ENCODE measurements at places on chromosomes 3 and 15. TPM values are rescaled to one million over a fixed set of nuclear protein-coding genes. Genes with fewer than 3 reads are reported as not detected.

- H3K4me3 ChIP-seq: no peak overlapping the region
- peak overlapping the region; percentile 26 for H3K27ac ChIP-seq
- peaks cover 40% of the 10 kb centered on the region for H3K36me3 ChIP-seq
- no peaks in the 10 kb centered on the region for H3K27me3 ChIP-seq
Measured at GRCh38 chr3:66386925-66387650, 113.7 kb downstream of the LRIG1 start.

Gene SYNPR
- not detected for total RNA-seq

Gene PLSCR4
- total RNA-seq: 148 TPM

Gene MEX3B
- total RNA-seq: 5.6 TPM

DNA sequence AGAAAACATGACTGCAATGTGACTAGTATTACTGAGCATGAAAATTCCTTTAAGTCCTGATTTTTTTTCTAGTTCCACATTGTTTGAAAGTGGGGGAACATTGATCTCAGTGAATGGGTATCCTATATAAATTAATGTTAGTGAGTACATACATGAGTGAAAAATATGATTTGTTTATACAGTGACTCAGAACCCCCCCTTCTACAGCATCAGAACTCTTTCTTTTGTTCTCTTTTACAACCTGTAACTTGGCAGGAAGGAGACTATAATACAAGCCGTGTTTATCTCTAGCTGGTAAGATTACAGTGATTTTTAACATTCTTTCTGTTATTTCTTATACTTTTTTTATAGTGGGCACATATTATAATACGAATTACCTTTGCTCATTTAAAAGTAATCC lies 384.7 kb downstream of the PDCD6IP start:
- H3K36me3 ChIP-seq: no peaks in the 10 kb centered on the region
- DNase-seq: no peak
- no peaks in the 10 kb centered on the region for H3K27me3 ChIP-seq
- no peak overlapping the region for H3K4me3 ChIP-seq
- H3K27ac ChIP-seq: no peak overlapping the region

DNA sequence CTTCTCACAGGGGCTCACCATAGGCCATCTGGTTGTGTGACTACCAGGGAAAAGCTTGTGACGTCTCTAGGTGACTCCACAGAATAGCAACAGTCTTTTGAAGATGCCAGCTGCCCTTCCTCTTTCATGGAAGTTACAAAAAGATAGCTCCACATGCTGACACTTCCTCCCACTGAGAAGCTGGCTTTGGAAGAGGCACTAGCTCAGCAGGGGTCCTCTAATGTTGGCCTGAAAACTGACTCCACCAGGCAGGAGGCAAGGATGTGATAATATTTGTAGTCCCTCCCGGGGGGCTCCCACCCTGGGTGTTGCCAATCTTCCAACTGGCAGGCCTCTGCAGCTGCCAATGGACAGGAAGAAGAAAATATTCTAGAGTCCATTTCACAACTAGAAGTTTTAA lies 343.5 kb downstream of the NEK10 start:
- no peak overlapping the region for H3K27ac ChIP-seq
- no peak overlapping the region for H3K4me3 ChIP-seq
- no peak for DNase-seq

DNA sequence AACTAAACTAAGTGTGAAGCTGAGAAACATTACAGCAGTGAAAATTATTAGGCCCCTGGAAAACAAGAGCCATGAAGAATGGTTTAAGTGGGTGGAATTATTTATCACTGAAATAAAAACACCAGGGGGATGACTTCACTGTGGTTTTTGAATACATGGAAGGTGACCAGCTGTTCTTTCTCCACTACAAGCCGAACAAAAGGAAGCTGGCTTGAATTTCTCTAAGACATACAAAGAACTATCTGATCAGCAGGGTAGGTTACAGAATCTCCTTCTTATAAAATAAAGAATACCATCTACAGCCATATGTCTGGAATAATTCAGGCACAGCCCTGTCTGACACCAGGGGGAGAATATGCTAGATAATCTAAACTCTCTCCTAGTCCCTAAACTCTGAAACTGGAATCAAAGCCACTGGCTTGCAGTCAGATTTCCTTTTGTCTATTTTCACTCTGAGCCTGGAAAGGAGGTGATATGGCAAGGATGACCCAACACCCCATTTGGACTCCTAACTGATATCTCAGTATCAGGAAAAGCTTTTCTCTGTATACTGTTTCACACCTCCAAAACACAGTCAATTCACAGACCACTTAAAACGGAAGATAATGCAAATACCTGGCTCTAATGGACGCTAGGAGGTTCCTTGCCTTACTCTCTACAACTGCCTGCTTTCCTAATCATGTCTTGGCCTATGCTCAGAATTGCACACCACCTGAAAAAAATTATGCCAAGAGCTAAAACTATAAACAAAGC lies 31.2 kb downstream of the SPATA12 start:
- DNase-seq: no peak
- no peak overlapping the region for H3K4me3 ChIP-seq
- H3K27me3 ChIP-seq: no peaks in the 10 kb centered on the region
- H3K4me1 ChIP-seq: no peaks in the 10 kb centered on the region
- peaks cover 1% of the 10 kb centered on the region for H3K36me3 ChIP-seq

Gene SH2D7
- total RNA-seq: not detected

Gene RASL12
- 324 TPM for total RNA-seq

DNA sequence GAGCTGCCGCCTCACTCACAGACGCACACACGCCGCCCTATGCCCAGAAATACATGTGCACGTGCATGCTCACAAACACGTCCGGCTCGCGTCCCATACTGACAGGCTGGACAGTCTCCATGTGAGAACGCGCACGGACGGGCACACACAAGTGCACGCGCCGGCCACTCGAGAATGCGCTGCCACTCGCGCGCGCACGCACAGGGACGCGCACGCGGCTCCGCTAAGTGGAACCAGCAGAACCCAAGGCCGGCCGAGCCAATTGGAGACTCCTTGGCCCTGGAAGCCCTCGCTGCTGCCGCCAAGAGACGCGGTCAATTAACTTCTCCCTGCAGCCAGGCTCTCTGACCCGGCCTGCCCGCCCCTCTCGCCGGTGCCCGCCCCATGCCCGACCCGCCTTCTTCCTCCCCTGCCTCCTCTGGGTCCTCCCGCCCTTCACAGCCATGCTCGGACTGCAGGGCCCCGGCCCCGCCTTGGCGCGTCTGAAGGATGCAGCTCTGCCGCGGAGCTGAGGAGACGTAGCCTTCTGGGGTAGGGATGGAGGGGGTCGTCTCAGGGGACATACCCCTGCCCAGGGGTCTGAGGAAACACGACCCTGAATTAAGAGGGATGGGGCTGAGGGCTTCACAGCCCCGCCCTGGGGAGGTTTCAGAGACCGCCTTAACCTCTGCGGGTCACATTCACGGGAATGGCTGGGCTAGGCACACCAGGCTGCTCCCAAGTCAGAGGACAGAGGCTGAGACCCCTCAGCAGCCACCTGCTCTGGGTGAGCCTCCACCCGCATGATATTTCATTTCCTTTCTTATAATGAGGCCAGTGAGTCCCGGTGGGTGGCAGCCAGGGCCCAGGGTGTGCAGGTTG lies 15.0 kb downstream of the PTH1R start:
- DNase-seq: peak; percentile 71
- no peaks in the 10 kb centered on the region for H3K36me3 ChIP-seq
- H3K27ac ChIP-seq: no peak overlapping the region

- no peak overlapping the region for H3K4me3 ChIP-seq
- H3K27ac ChIP-seq: no peak overlapping the region
- no peak for DNase-seq
Measured at GRCh38 chr15:25793354-25794050, 69.6 kb downstream of the ATP10A start.

Gene TNFAIP8L3
- 33.3 TPM for total RNA-seq

Gene FANCD2OS
- not detected for total RNA-seq

- no peaks in the 10 kb centered on the region for H3K36me3 ChIP-seq
- no peak for DNase-seq
- no peaks in the 10 kb centered on the region for H3K27me3 ChIP-seq
- no peak overlapping the region for H3K4me3 ChIP-seq
- no peaks in the 10 kb centered on the region for H3K4me1 ChIP-seq
Measured at GRCh38 chr15:63422891-63423590, 41.4 kb upstream of the CA12 start.

- peak; percentile 11 for DNase-seq
- H3K36me3 ChIP-seq: no peaks in the 10 kb centered on the region
- H3K27me3 ChIP-seq: no peaks in the 10 kb centered on the region
- peaks cover 13% of the 10 kb centered on the region for H3K4me1 ChIP-seq
Measured at GRCh38 chr15:38868326-38869114, 303.9 kb upstream of the RASGRP1 start.

DNA sequence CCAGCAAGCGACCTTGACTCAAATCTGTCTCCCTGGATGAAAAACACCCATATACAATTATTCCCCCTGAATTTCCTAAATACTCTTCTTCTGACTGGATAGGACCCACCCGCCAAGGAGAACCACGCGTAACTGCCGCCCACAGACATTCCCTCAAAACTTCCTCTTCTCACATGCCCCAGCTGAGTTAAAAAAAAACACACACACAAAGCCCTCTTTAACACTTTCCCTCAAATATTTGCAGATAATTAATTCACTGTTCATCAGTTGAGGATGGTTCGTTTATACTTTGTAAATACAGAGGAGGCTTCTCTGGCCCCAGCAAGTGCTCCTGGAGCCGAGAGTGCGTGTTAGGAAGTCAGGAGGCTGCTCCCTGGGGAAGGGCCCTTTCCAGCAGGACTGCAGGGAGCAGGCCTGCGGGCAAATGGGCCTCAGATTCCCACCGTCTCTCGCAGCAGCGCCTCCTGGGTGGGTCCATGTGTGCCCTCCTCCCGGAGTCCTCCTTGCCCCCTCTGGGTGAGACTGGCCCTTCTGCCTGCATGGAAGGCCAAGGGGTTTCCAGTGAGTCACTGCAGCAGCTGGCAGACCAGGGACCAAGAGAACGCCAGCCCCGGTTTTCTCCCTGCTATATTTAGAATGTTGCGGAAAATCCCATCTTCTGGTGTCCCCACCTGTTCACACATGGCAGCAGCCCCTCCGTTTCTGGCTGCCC lies 46.8 kb downstream of the MGLL start:
- H3K27ac ChIP-seq: peak overlapping the region; percentile 70
- H3K4me1 ChIP-seq: peaks cover 55% of the 10 kb centered on the region
- no peak for DNase-seq
- no peaks in the 10 kb centered on the region for H3K36me3 ChIP-seq
- no peaks in the 10 kb centered on the region for H3K27me3 ChIP-seq

Gene NR2E3
- total RNA-seq: 0.92 TPM

DNA sequence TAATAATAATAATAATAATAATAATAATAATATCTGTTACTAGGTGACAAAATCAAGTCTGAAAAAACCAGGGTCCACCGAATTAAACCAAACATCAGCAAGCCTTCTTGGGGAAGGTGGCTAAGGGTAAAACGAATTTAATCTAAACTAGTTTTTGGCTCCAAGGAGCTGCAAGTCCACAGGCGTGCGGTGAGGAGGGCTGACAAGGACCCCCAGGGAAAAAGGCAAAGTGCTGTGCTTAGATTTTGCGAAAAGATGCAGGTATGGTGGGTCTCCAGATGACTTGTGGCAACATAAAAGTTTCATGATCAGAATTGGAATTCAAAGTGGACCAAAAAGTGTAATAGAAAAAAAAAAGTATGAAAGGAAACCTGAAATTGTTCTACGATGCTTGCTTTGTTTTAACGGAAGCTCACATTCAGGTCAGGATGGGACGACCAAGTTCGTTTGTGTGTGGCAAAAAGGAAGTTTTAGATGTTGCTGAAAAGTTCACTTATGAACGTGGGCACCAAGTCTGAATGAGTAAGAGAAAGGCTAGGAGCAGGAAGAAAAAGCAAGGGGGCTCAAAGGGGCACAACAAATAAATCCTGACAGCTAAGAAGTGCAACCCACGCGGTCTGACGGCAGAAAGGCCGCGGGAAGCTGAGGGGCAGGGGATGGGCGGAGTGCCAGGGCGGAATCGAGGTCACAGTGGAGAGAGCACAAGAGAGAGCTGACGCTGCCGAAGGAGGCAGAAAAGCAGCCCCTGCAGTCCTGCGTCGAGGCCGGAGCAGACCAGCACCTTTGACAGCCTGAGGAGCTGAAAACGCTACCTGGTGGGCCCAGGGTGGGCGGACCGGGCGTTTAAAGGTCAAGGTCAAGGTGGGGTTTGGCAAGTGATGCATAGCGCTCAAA lies 1.1 kb downstream of the WDR82 start:
- peak overlapping the region; percentile 96 for H3K4me3 ChIP-seq
- no peaks in the 10 kb centered on the region for H3K27me3 ChIP-seq
- peak overlapping the region; percentile 95 for H3K27ac ChIP-seq
- peaks cover 3% of the 10 kb centered on the region for H3K36me3 ChIP-seq
- H3K4me1 ChIP-seq: peaks cover 59% of the 10 kb centered on the region

Gene COL6A5
- total RNA-seq: not detected

DNA sequence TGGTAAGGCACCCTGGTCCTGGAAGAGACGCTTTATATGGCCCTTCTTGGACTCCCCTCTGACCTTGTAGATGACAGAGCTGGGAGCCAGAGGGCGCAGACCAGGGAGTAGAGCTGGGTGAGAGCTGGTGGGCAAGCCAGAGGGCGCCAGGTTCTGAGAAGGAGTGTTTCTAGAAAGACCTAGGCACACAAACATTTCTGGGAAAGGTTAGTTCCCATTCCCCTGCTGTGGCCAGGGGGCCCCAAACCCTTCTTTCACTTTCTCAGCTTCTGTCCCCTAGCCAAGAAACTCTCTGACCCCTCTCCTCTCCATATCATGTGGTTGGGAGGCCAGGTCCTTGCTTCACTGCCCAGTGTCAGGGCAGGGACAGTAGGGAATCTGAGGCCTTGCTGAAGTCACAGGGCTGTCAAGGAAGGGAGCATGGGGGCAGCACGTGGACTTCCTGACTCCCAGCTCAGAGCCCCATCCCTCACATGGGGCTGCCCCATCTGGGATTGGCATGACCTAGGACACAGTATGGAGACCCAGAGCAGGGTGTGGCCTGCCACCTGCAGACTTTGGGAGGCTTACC lies 3.6 kb downstream of the HEMK1 start:
- H3K27ac ChIP-seq: no peak overlapping the region
- H3K27me3 ChIP-seq: no peaks in the 10 kb centered on the region
- H3K36me3 ChIP-seq: peaks cover 9% of the 10 kb centered on the region
- H3K4me1 ChIP-seq: no peaks in the 10 kb centered on the region
- no peak for DNase-seq
- no peak overlapping the region for H3K4me3 ChIP-seq

Gene NME9
- total RNA-seq: not detected

Gene MNS1
- total RNA-seq: 2.3 TPM

Gene NCBP2
- 44.1 TPM for total RNA-seq

Gene OR5K2
- total RNA-seq: not detected

Gene DUOX1
- 0.56 TPM for total RNA-seq

- H3K4me1 ChIP-seq: peaks cover 34% of the 10 kb centered on the region
- no peaks in the 10 kb centered on the region for H3K36me3 ChIP-seq
- no peak overlapping the region for H3K4me3 ChIP-seq
Measured at GRCh38 chr3:134449277-134449676, 36.5 kb downstream of the ANAPC13 start.

Gene SPCS1
- 99.9 TPM for total RNA-seq

Gene CPLX3
- not detected for total RNA-seq

Gene SERF2
- total RNA-seq: 532 TPM

Gene TM4SF1
- total RNA-seq: 342 TPM

DNA sequence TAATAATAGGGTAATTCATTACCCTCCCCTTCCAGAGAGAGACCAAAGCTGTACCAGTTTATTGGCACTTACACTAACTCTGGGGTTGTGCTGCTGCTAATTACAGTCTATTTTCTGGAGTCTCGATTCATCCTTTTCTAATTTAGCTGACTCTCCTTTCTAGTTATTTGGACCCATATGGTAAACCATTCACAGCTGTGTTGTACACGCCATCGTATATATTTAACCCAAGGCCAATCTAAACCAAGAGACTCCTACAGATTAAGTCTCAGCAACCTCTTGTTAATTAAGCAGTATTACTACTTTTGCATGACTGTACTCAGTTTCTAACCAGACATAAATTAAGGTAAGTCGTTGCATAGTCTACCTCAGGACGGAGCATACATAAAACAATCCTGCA lies 22.5 kb downstream of the ANXA2 start:
- peaks cover 78% of the 10 kb centered on the region for H3K4me1 ChIP-seq
- no peaks in the 10 kb centered on the region for H3K27me3 ChIP-seq
- DNase-seq: no peak
- peak overlapping the region; percentile 92 for H3K27ac ChIP-seq
- peaks cover 7% of the 10 kb centered on the region for H3K36me3 ChIP-seq
